ENCODE measurements at places on chromosomes 4 and X.

GRCh38 chrX:1537031-1537715, at the start of gene P2RY8:
Gene P2RY8 (minus strand): TSS chrX:1537185. CDS start chrX:1466558, 70,627 bp downstream.
- no peak for DNase-seq

DNA sequence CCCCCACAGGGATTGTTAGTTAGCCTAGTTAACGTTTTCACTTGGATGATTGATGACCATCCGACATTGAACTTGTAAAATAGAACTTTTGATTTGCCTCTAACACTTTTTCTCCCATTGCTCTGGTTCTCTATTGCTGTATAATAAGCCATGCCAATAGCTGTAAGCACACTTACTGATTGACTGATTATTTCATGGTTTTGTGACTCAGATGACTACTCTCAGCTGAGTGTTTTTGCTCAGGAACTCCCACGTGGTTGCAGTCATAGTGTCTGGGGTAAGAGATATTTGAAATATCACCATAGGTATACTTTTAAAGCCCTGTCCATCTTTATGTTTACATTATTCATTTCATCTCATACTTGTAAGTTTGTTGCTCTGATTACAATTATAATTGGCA, 1285.5 kb downstream of the STIM2 start:
- DNase-seq, result no peak

DNA sequence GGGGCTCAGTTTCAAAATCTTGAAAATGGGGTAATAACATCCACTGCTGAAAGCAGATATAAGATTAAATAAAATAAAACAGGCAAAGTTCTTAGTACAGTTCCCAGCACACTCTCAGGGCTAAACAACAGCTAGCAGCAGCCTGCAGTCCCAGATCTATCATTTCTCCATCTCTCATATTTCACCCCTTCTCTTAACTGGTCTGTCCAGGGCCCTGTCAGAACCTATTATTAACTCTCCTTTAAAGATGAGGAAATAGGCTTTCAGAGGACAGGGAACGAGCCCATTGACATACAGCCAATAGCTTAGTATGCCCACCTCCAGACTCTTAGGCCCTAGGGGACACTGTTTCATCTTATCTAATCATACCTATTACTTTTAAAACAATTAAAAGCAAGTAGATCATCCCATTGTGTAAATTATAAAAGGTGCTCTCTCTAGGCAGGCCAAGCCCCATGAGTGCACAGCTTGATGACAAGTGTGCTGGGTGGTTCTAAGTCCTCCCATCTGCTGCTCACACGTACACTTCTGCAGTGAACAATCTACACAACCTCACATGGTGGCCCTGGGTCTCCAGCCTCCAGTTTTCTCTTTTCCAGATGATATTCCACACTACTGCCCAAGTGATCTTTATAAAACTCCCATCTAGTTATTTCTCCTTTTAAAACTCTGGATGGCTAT, 119.0 kb downstream of the APBB2 start:
- no peak for DNase-seq

- no peak for DNase-seq
Observed at GRCh38 chrX:19887911-19888879, 795 bp upstream of the SH3KBP1 start.

GRCh38 chr4:8207314-8207713, 8.2 kb downstream of the SH3TC1 start:
- no peak for DNase-seq

GRCh38 chrX:153870288-153870690, 15.7 kb downstream of the L1CAM start:
- DNase-seq, result no peak

DNA sequence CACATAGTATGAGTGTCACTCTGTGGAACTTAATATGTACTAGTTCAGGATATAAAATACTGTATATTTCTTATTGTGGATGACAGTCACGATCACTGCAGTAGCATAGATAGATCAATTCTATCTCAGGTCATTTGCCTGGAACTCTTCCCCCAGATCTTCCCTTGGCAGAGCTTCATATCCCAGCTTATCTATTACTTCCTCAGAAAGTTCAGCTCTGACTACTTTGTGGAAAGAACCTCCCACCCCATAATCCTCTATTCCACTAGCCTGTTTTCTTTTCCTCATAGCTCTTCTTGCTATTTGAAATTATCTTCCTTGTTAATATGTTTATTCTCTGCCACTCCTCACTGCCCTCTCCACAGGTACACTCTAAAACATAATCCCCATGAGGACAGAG, 10.9 kb downstream of the FAM241A start:
- DNase-seq, result no peak

- no peak for DNase-seq
Observed at GRCh38 chrX:56762707-56763555, 33.9 kb downstream of the NBDY start.

Measured in brain pericyte (primary cell).